ENCODE measurements at places on chromosomes 13 and 19.
A peak's percentile ranks its signal among the peaks of the same experiment; 100 is the strongest.

GRCh38 chr13:112651311-112651710 lies 38.5 kb upstream of the ATP11A start:
- no peak for DNase-seq

GRCh38 chr19:35332817-35333216 lies 3.8 kb downstream of the CD22 start:
- no peak for DNase-seq

- DNase-seq, result no peak
These were observed 915 bp downstream of the SHC2 start for GRCh38 chr19:459724-460511.

- peak; percentile 38 for DNase-seq
These were observed 4.7 kb downstream of the LSM4 start for GRCh38 chr19:18317961-18318800.

- DNase-seq, result no peak
These were observed 787 bp downstream of the ZNF580 start for GRCh38 chr19:55641426-55642152.

DNA sequence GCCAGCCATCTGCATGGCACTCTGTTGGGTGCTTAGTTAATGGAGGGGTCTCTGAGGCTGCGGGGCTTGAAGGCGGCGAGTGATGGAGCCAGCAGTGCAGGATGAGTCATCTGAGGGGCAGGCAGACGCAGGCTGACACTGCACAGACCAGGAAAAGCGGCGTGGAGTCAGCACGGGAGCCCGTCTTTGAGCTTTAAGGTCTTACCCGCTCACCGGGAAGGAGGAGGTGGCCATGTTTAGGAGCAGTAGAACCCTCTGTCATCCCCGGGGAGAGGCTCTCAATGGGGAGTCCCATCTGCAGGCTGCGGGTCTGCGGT lies 13.1 kb downstream of the NAXD start:
- no peak for DNase-seq

GRCh38 chr13:108176685-108177274 lies 38.6 kb downstream of the LIG4 start:
- DNase-seq, result peak; percentile 11

Data from inflammatory macrophage (primary cell).